Kidney (tissue), 22 donors: ENCODE measurements at places on chromosomes 2 and 18. TPM values are rescaled to one million over a fixed set of nuclear protein-coding genes. Genes with fewer than 3 reads are reported as not detected.

GRCh38 chr2:118168615-118169014 is 80.3 kb downstream of the INSIG2 start:
- H3K36me3 ChIP-seq, result no peaks in the 10 kb centered on the region
- no peak overlapping the region for H3K4me3 ChIP-seq
- no peak overlapping the region for H3K27ac ChIP-seq
- H3K4me1 ChIP-seq, result no peaks in the 10 kb centered on the region

- DNase-seq, result no peak
- no peaks in the 10 kb centered on the region for H3K4me1 ChIP-seq
- no peaks in the 10 kb centered on the region for H3K36me3 ChIP-seq
- no peak overlapping the region for H3K27ac ChIP-seq
These were observed 64.4 kb upstream of the SPAG16 start for GRCh38 chr2:213219816-213220215.

GRCh38 chr2:120317916-120318315 is 28.0 kb upstream of the INHBB start:
- DNase-seq, result no peak
- H3K36me3 ChIP-seq, result no peaks in the 10 kb centered on the region
- H3K4me1 ChIP-seq, result no peaks in the 10 kb centered on the region
- H3K27ac ChIP-seq, result no peak overlapping the region

DNA sequence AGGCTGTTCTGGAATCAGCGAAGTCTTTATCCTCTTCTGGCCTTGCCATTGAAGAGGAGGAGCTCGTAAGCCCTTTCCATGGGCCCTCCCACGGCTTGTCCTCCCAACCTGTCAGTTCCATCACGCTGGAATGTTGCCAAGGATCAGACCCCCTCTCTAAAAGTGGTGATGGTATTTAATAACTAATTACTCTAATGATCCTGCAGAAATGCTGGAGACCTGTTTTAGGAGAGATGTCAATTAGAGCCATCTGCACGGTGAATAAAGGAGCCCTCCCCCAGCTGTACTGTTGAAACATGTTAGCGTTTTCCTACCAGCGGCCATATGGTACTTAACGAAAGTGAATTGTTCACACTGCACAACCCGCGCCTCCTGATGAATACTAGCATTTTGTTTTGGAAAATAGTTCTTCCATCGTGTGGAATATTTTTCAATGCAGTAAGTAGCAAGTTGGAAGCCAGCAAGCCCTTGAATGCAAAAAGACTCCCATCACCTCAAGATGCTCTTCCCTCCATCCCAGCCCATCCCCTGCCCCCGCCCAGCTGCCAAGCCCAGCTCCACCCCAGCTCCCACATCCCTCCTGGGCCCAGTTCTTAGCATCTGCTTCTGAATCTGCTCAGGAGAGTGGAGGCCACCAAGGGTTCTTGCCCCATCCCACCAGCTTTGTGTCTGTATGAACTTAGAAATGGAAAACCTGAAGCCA is 145.4 kb downstream of the KLHL29 start:
- H3K27me3 ChIP-seq, result no peaks in the 10 kb centered on the region
- no peak overlapping the region for H3K27ac ChIP-seq
- no peak for DNase-seq
- H3K4me1 ChIP-seq, result no peaks in the 10 kb centered on the region

DNA sequence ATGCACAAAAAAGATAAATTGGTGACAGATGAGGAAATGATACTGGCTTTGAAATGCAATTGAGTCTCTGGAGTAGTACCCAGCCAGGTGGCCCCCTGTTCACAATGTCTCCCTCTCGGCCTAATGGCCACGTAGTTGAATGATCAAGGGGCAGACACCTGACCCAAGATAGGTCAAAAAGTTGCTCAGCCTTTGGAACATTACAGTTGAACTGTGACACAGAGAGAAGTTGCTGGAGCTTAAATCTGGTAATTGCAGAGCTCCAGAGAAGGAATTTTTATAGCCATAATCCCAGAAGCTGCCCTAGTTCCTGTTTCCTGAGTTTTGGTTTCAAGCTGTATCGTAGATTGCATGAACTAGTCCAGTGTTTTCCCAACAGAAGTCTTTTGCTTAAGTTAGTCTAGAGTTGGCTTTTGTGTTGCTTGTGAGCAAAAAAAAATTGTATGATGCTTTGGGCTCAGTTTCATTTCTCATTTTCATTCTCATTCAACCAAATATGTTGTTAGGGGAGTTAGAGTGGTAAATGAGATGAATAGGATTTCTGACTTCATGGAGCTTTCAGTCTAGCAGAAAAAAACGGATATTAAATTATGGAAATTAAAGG is 117.9 kb downstream of the CSRNP3 start:
- peak; percentile 64 for DNase-seq
- H3K27ac ChIP-seq, result no peak overlapping the region
- no peaks in the 10 kb centered on the region for H3K4me1 ChIP-seq

GRCh38 chr18:77206676-77207374 is 42.8 kb upstream of the GALR1 start:
- peaks cover 5% of the 10 kb centered on the region for H3K4me1 ChIP-seq
- no peak overlapping the region for H3K27ac ChIP-seq
- H3K27me3 ChIP-seq, result no peaks in the 10 kb centered on the region
- no peak for DNase-seq
- H3K36me3 ChIP-seq, result no peaks in the 10 kb centered on the region

- DNase-seq, result no peak
- no peaks in the 10 kb centered on the region for H3K36me3 ChIP-seq
- H3K27me3 ChIP-seq, result no peaks in the 10 kb centered on the region
- no peak overlapping the region for H3K27ac ChIP-seq
- no peak overlapping the region for H3K4me3 ChIP-seq
These were observed 187.1 kb upstream of the PIK3C3 start for GRCh38 chr18:41767960-41768359.

SERPINB11 gene
- not detected for total RNA-seq

PAX8 gene
- total RNA-seq, result 607 TPM

FER1L5 gene
- total RNA-seq, result 1.3 TPM

SRSF7 gene
- total RNA-seq, result 123 TPM

RGPD8 gene
- total RNA-seq, result 13.8 TPM

AGXT gene
- total RNA-seq, result 0.09 TPM

SIGLEC15 gene
- 1.2 TPM for total RNA-seq

IL36A gene
- not detected for total RNA-seq
